ENCODE measurements at places on chromosomes 12 and 14.

- no peak for DNase-seq
Measured at GRCh38 chr12:78101946-78102635, 271.4 kb downstream of the NAV3 start.

GRCh38 chr14:106883218-106883692 lies 1356.9 kb downstream of the TMEM121 start:
- peak; percentile 43 for DNase-seq

GRCh38 chr14:70619708-70620107 lies 19.3 kb upstream of the MED6 start:
- no peak for DNase-seq

GRCh38 chr12:78249578-78249977 lies 418.9 kb downstream of the NAV3 start:
- DNase-seq: no peak

DNA sequence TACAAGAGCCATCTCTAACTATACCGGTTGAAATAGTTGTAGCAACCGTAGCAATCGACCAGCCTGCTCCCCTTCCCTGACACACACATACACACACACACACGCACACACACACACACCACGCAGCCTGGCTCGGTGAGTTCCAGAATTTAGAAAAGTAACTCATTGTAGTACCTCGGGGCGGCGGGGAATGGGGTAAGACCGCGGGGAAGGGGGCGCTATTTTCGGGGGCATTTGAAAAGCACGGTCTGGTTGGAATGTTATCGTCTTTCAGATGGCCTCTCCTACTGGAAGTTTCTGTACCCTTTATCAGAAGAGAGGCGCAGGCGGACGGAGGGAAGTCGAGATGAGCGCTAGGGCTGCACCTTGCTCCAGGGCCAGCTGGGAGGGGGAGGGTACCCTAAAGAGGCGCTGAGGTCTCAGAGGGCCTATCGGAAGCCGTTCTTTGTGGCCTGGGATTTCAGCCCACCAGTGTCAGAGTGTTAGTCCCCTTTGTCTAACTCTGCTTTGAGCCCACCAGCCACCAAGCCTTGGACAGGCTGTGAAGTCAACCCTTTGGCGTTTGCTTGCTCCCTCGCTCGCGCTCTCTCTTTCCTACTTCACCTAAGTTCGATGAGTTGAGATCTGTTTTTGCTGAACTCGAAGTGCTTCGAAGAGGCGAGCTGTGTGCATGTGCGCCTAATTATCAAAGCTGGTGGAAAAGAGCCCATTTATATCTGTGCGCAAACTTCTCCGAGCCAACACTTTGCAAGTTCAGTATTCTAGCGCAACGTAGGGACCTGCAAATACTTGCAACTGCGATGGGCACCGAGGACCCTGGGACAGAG lies 837 bp downstream of the COL2A1 start:
- no peak for DNase-seq

DNA sequence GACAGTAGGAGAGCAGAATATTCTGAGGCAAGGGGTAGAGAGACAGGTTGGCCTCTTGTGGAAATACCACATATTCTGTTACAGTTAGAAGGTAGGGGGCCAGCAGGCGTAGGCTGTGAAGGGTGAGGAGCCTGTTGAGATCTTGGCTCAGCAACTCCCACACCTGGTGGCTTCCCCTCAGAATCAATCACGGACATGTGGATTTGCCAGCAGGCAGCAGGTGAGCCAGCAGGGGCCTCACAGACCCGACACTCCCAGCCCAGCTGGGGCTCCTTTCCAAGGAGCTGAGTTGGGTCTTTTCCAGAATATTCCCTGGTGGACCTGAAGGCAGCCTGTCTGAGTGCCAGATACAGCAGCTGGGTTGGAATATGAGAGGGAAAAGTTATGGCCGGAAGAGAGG lies 150.0 kb upstream of the CRY1 start:
- no peak for DNase-seq

All from left cardiac atrium (tissue), 4 donors.